ENCODE measurements at places on chromosomes 2 and 18. TPM values are rescaled to one million over a fixed set of nuclear protein-coding genes. Genes with fewer than 3 reads are reported as not detected.
A peak's percentile ranks its signal among the peaks of the same experiment; 100 is the strongest.

DNA sequence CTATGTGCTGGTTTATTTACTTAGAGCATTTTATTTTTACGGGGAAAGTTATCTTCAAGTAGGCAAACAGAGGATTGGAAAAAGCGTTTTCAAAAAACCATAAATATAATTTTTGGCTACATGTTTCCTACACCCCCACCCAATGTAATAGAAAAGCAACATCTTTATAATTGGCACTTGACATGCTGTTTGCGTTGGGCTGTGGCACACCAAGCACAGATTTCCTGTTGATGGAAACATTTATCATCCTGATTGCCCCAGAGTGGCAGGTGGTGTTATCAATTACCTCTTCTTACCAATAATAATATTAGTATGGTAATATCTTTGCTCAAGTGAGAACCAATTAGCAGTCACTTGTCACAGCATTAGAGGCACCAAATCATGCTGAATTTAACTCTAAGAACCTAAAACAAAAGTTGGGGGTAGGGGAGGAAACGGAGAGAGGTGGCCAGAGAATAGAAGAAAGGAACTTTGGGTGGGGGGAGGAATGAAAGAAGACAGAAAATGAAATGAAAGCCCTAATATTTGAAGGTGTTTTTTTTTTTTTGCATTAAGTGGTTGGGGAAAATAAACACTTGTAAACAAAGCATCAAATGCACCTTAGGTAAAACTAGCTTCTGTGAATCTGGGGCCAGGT lies 3.8 kb upstream of the SALL3 start:
- DNase-seq, result no peak
- peaks cover 56% of the 10 kb centered on the region for H3K27me3 ChIP-seq
- H3K4me1 ChIP-seq, result no peaks in the 10 kb centered on the region
- H3K27ac ChIP-seq, result no peak overlapping the region
- no peak overlapping the region for H3K4me3 ChIP-seq

- H3K4me3 ChIP-seq, result no peak overlapping the region
- DNase-seq, result peak; percentile 54
- no peaks in the 10 kb centered on the region for H3K36me3 ChIP-seq
- 0 out of 2 replicates have a peak overlapping the region, but pooled peaks have one; percentile 1 for H3K27ac ChIP-seq
Observed at GRCh38 chr18:35513181-35513936, 15.6 kb upstream of the INO80C start.

DNA sequence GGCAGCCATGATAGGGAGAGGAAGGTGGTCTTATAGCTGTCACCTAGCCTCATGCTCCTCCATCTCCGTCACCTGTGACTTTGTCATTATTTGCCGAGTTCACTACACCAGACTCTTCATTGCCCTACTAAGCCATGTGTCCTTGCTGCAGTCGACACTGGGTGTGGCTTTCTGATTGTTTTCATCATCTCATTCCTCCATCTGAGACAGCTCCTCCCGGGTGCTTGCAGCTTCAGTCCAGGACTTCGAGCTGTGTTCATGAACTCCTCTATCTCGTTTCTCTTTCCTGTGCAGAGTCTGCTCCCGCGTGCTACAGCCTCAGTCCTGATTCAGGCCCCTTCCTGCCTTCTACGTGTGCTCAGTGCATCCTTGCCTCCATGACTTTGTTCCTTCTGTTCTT lies 295.1 kb upstream of the TNP1 start:
- H3K36me3 ChIP-seq, result no peaks in the 10 kb centered on the region
- H3K27me3 ChIP-seq, result no peaks in the 10 kb centered on the region
- no peak overlapping the region for H3K27ac ChIP-seq
- H3K4me3 ChIP-seq, result no peak overlapping the region

NTSR2 gene
- total RNA-seq, result not detected

STPG4 gene
- 0.28 TPM for total RNA-seq

PRSS56 gene
- total RNA-seq, result not detected

TFPI gene
- 93.9 TPM for total RNA-seq

DNA sequence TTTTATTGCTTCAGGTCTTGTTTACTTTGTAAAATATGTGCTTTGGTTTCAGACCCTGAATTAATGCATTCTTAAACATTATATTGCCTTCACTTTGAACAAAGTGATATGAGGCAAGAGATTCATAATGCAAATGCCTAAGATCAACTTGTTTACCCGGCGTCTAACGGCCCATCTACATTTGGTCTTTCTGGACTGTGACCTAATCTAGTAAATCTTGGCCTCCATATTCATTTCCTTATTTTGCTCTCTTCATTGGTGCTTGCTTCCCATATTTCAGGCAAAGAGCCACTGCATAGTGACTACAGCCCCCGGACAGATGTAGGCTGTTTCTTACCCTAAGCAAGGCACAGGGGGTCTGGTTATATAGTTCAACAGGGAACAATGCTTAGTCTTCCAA lies 53.0 kb upstream of the SLC39A10 start:
- no peaks in the 10 kb centered on the region for H3K36me3 ChIP-seq
- H3K4me3 ChIP-seq, result no peak overlapping the region
- peaks cover 2% of the 10 kb centered on the region for H3K4me1 ChIP-seq

GRCh38 chr2:122530814-122531213 lies 775.4 kb downstream of the TSN start:
- no peak overlapping the region for H3K27ac ChIP-seq
- no peaks in the 10 kb centered on the region for H3K4me1 ChIP-seq
- H3K36me3 ChIP-seq, result no peaks in the 10 kb centered on the region
- no peaks in the 10 kb centered on the region for H3K27me3 ChIP-seq

DNA sequence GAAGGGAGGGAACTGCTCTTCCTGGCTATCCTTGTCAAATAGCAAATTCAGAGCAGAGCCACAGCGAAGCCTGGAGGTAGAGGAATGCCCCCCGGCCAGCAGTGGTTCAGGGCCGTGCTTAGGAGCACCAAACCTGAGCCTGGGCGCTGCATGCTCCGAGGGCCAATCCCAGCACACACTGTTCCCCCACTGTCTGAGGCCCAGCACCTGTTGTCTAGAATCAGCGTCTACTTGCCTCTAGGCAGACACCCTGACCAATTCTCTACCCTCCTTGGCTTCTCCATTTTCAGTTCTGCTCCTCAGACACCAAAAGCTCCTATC lies 177.6 kb upstream of the PKDCC start:
- DNase-seq, result no peak
- no peak overlapping the region for H3K4me3 ChIP-seq
- peaks cover 22% of the 10 kb centered on the region for H3K4me1 ChIP-seq
- no peaks in the 10 kb centered on the region for H3K36me3 ChIP-seq

DNA sequence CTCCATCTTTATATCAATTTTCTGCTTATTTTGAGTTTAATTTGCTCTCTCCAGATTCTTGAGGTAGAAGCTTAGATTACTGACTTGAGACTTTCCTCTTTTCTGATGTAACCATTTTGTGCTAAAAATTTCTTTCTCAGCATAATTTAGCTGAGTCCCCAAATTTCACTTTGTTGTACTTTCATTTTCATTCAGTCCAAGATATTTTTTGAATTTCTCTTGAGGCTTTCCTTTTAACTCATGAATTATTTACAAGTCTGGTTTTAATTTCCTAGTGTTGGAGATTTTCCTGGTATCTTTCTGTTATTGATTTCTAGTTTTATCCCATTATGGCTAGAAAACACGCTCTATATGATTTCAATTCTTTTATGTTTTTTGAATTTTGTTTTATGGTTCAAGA lies 144.7 kb upstream of the PGAP1 start:
- DNase-seq, result no peak
- no peaks in the 10 kb centered on the region for H3K4me1 ChIP-seq
- H3K27ac ChIP-seq, result no peak overlapping the region
- H3K36me3 ChIP-seq, result no peaks in the 10 kb centered on the region
- H3K27me3 ChIP-seq, result no peaks in the 10 kb centered on the region

MERTK gene
- total RNA-seq, result 0.28 TPM

GRCh38 chr18:60599267-60599666 lies 226.7 kb upstream of the MC4R start:
- no peaks in the 10 kb centered on the region for H3K4me1 ChIP-seq
- no peaks in the 10 kb centered on the region for H3K27me3 ChIP-seq
- no peak overlapping the region for H3K27ac ChIP-seq
- no peaks in the 10 kb centered on the region for H3K36me3 ChIP-seq
- DNase-seq, result no peak

DNA sequence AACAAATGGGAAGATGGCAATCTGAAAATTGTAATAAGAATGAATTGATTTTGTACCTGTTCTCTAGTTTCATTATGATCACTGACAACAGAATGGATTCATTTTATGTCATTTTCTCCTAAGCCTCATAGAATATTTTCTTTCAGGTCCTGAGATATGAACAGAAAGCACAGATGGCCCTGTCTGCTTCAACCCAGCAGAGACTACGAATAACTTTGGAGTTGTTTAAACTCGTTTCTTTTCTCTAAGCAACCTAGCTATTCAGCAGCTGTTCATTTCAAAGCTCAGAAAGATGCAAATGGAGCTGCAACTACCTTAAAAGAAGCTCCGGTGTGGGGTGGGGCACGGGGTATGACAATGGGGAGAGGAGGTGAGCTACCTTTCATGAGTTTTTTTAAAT lies 124.9 kb downstream of the ALK start:
- H3K27me3 ChIP-seq, result peaks cover 3% of the 10 kb centered on the region
- H3K4me1 ChIP-seq, result no peaks in the 10 kb centered on the region

VWC2L gene
- total RNA-seq, result not detected

DNA sequence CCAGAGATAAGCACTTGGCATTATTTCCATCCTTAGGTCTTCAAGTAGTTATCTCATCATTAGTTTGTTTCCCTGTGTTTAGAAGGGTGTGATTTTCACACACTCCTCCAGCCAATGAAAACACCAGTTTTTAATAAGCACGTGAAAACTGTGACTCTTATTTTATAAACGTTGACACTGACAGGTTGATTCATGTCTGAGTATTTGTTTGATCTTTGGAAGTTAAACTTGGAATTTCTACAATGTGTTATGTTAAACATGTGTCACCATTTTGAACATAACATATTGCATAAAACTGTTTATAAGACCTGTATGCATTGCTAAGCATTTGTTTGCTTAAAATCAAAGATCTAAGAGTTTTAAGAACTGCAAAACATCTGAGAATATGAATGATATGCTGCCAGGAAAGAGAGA lies 27.6 kb downstream of the SLC40A1 start:
- H3K4me3 ChIP-seq, result no peak overlapping the region
- no peaks in the 10 kb centered on the region for H3K36me3 ChIP-seq
- H3K27me3 ChIP-seq, result no peaks in the 10 kb centered on the region
- DNase-seq, result no peak
- H3K27ac ChIP-seq, result no peak overlapping the region

AQP12B gene
- total RNA-seq, result not detected

GRCh38 chr2:181317511-181317910 lies 139.7 kb upstream of the ITGA4 start:
- H3K27ac ChIP-seq, result no peak overlapping the region
- no peaks in the 10 kb centered on the region for H3K4me1 ChIP-seq
- no peaks in the 10 kb centered on the region for H3K36me3 ChIP-seq

PROKR1 gene
- total RNA-seq, result not detected

DNA sequence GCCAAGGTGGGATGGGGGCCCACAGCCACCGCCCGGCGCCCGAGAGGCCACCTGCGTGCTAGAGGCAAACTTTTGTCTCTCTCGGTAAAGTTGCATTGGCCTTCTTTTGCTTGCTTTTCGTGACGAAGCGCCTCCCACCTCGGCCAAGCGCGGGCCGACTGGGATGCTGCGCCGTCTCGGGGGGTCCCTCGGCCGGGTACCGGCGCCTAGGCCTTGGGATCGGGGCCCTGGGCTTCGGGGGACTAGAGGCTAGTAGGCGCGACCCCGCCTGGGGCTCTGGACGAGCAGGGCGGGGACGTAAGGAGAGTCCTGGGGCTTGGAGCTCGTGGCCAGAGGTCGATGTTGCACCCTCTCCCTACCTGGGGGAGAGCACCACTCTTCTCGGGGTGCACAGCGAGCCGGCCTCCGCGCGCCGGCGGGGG lies 545 bp downstream of the GLI2 start:
- H3K27ac ChIP-seq, result peak overlapping the region; percentile 98
- no peaks in the 10 kb centered on the region for H3K36me3 ChIP-seq
- H3K27me3 ChIP-seq, result no peaks in the 10 kb centered on the region
- no peak for DNase-seq
- peak overlapping the region; percentile 93 for H3K4me3 ChIP-seq

DNA sequence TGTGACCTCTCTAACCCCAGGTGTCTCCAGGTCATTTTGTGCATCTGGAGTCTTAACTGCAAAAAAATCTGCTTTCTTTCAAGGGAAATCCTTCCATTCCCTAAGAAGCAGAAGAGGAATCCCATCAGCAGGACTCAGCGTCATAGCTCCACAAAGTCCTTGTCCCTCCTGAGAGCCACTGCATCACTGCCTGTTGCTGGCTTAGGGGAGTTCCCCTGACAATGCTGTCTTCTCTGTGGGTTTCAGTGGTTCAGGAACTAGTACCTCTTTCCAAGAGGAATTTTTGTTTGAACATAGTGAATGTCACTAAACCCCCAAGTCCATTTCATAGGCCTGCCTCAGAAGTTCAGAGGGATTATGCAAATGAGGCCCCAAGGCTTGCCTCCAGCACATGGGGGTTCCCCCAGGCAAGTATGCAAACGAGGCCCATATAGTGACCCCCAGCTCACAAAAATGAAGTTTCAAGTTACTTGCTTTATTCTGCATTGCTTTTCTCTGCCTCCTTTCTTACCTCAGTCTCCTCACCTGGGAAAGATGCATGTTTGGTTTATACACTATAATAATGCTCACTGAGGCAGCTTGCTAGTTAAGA lies 513.9 kb upstream of the MEX3C start:
- H3K36me3 ChIP-seq, result no peaks in the 10 kb centered on the region
- DNase-seq, result no peak
- no peak overlapping the region for H3K4me3 ChIP-seq
- H3K27me3 ChIP-seq, result no peaks in the 10 kb centered on the region
- H3K27ac ChIP-seq, result no peak overlapping the region

DNA sequence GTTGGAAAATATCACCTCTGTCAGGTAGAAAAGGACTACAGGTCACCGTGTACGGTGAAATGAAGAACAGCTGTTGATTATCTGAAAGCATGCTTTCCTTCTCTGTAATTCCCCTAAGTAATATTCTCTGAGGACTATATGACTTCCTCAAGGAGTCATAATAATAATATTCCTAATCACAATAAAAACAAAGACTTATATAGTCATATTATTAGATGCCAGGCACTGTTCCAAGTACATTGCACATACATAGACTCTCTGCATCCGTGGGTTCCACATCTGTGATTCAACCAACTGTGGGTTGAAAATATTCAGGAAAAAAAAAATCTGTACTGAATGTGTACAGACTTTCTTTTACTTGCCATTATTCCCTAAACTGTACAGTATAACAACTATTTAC lies 512.4 kb upstream of the ID2 start:
- H3K27ac ChIP-seq, result peak overlapping the region; percentile 57
- H3K4me1 ChIP-seq, result peaks cover 13% of the 10 kb centered on the region
- H3K27me3 ChIP-seq, result no peaks in the 10 kb centered on the region
- peak; percentile 97 for DNase-seq
- H3K36me3 ChIP-seq, result no peaks in the 10 kb centered on the region

GRCh38 chr18:57523171-57523956 lies 63.1 kb downstream of the FECH start:
- H3K4me1 ChIP-seq, result no peaks in the 10 kb centered on the region
- H3K36me3 ChIP-seq, result no peaks in the 10 kb centered on the region
- H3K4me3 ChIP-seq, result no peak overlapping the region
- H3K27ac ChIP-seq, result no peak overlapping the region

DNA sequence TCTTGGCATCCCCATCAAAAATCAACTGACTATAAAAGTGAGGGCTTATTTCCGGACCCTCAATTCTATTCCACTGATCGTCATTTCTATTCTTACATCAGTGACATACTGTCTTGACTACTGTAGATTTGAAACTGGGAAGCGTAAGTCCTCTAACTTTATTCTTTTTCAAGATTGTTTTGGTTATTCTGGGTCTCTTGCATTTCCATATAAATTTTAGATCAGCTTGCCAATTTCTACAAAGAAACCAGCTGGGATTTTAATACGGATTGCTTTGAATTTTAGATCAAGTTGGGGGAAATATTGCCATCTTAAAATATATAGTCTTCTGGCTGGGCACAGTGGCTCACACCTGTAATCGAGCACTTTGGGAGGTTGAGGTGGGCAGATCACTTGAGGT lies 17.9 kb upstream of the INPP4A start:
- DNase-seq, result no peak
- H3K4me1 ChIP-seq, result no peaks in the 10 kb centered on the region
- H3K27me3 ChIP-seq, result peaks cover 12% of the 10 kb centered on the region
- H3K27ac ChIP-seq, result no peak overlapping the region
- H3K4me3 ChIP-seq, result no peak overlapping the region

ESPNL gene
- total RNA-seq, result 1.4 TPM
